Keratinocyte (primary cell): ENCODE measurements at places on chromosomes 2 and 18. TPM values are rescaled to one million over a fixed set of nuclear protein-coding genes. Genes with fewer than 3 reads are reported as not detected.

The CRYBA2 gene
- polyA plus RNA-seq = not detected in 3 replicates

The CD207 gene
- polyA plus RNA-seq = not detected in 3 replicates

The ALPP gene
- polyA plus RNA-seq = not detected in 3 replicates

The MSH6 gene
- polyA plus RNA-seq = 12.6 to 35.4 TPM (median 22.0 TPM) in 3 replicates

The RUFY4 gene
- not detected in 3 replicates for polyA plus RNA-seq

The VIT gene
- polyA plus RNA-seq = 0.33 to 0.79 TPM (median 0.75 TPM) in 3 replicates

The LYPD1 gene
- 0.02 to 0.03 TPM (median 0.03 TPM) in 3 replicates for polyA plus RNA-seq

The OTOS gene
- polyA plus RNA-seq = not detected in 3 replicates
